ENCODE measurements at places on chromosomes 11 and 22.

- DNase-seq: peak; percentile 37
These were observed 31.3 kb downstream of the TRAF6 start for GRCh38 chr11:36478700-36479329.

DNA sequence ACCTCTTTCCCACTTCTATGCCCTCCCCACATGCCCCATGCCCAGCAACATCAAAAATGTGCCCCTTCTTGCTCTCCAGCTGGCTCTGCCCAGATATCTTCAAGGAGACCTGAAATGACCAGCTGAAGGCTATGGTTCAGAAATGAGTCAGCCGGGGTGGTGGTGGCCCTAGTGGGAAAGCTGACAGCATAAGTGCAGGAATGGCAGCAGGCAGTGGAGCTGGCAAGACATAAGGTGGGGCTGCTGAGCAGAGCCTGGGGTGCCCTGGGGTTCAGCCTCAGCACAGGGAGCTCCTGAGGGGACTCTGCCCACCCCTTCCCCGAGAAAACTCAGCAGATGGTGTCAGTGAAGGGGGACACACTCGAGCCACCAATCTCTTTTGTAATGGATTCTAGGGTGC, 593.4 kb downstream of the BUD13 start:
- DNase-seq: no peak

DNA sequence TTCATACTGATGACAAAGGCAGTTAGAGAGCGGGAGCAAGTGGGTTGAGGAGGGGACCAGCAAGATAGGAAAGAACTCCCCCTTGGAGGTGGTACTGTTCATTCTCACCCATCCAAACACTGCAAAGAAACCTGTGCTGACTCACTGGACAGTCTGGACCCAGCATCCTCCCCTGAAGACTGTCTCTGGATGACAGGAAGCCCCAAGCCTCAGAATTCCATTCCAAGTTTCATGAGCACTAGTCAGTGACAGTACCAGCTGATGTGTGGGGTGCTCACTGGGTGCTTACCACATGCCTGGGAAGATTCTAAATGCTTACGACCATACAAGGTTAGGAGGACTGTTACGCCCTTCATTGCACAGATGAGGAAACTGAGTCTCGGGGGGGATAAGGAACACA, 160.9 kb downstream of the IGLL1 start:
- DNase-seq: no peak

DNA sequence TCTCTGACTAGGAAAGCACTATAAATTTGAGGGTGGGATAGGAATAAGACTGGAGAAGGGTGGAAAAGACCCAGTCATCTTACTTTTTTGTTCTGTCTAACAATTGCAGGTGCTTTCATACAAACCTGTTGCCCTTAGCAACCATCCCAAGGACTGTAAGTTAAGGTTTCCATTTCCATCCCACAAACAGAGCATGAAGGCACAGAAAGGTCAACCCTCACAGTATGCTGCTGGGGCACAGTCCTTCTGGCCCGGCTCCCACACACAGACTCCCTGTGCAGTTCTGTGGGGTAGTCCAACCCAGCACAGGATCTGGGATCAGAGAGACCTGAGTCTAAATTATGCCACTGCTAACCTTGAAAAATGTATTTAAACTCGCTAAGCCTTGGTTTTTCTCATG, 38.4 kb upstream of the ETS1 start:
- DNase-seq: no peak

DNA sequence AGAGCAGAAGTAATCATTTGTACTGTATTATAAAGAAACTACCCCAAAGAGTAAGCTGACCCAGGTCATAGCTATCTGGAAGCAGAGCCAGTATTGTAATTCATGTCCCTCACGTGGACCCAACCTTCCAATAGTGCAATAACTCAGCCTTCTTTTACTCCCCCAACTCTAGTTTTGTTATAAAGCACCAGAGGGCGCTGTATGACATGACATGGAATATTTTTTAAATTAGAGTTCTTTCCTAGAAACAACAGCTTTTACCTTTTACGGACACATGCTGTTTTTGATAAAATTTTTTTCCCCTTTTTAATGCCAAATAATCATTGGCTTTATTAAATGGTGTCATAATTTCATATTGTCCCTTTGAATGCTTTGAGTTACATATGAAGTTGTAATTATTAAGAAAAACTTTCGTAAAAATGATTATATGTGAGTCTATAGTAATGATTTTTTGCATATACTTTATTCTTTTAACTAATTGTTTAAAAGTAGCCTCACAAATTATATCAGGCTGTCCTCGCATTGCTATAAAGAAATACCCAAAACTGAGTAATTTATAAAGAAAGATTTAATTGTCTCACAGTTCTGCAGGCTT, 76.9 kb downstream of the DKK3 start:
- DNase-seq: peak; percentile 48

DNA sequence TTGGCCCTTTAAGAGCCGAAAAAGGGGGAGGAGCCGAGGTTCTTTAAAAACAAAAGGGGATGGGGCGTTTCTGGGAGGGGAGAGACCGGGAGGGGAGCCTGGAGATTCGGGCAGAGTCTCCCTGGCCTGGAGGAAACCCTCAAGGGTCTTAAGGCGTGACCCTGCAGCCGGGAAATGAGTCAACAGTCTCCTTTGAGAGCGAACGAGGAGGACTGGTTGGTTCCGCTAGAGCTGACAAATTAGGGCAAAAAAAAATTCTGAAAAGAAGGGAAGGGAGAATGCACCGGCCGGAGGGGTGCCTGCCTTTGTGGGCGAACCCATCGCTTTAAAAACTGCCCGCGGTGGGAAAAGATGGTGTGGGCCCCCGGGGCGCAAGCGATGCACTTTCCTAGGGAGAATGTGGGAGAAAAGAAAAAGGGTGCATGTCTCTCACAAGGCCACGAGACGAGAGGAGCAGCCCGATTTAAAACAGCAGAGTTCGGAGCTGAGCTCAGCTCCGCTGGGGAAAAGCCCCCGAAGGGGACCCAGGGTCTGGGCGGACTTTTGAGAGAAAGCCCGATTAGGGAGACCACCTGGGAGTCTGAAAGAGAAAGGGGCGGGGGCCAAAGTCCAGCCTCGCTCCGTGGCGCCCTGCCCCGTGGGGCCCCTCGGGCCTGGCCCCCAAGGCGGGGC, 874 bp downstream of the ZFTA start:
- peak; percentile 23 for DNase-seq

DNA sequence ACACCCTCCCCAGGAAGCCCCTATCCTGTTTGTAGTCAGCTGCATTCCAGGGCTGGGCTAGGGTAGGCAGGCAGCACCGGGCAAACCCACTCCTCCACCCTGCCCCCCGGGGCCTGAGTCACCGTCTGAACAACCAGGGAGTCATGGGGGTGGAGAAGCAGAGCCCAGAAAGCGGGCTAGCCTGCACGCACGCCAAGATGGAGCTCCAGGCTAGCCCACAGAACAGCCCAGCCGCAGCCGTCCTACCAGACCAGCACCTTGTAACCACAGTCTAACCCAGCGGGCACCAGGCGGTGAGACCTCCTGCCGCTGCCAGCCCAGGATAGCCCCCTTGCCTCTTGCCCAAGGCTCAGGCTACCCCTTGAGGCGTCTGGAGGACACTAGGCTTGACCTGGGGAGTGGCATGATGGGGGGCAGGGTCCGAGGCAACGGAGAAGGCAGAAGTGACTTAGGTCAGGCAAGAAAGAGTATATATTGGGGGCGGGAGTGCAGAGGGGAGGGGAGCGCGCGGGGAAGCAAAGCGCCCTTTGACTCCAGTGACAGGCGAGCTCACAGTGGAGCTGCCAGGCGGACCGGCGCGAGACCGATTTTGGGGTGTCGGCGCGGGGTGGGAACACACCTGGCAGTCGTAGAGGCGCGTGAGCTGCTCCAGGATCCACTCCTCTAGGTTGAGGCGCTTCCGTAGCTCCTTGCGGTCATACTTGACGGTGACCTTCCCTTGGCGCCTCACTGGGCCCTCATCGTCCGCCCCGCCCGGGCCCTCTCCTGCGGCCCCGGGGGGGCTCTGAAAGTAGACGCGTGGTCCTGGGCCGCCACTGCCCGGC, 734 bp downstream of the PPP1R14B start:
- peak; percentile 89 for DNase-seq

- no peak for DNase-seq
These were observed 7.2 kb downstream of the ZC3H7B start for GRCh38 chr22:41308544-41308947.

DNA sequence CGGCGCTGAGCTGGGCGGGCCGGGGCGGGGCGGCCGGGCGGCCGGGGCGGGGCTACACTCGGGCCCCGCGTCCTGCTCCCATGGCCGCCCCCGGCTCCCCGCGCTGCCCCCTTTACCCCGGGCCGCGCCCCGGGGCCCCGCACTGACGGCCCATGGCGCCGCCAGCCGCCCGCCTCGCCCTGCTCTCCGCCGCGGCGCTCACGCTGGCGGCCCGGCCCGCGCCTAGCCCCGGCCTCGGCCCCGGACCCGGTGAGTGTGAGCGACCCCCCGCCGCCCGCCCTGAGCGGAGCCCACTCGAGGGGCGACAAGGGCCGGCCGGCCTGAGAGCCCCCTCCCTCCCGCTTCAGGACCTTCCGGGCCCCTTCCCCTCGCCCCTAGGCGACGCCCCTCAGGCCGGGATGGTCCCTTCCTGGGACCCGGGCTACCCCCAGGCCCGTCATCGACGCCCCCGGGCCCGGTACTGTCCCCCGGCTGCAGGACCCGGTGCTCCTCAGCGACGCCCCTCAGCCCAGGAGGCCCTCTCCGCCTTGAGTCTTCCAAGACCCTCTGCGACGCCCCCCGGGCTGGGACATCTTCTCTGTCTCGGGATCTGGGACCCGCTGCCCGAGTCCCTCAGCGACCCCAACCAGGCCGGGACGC, at the start of gene KREMEN1:
Gene KREMEN1 (plus strand): TSS at position 57 of the 639 bp plus-strand sequence. CDS start 96 bp downstream, at position 153.
- DNase-seq: no peak

- DNase-seq: no peak
These were observed 39.1 kb downstream of the TCIRG1 start for GRCh38 chr11:68077617-68078582.
